MV-4-11 (cell line): ENCODE measurements at places on chromosomes 3 and 15.

- DNase-seq = no peak
These were observed 146.3 kb upstream of the VEPH1 start for GRCh38 chr3:157649511-157649910.

DNA sequence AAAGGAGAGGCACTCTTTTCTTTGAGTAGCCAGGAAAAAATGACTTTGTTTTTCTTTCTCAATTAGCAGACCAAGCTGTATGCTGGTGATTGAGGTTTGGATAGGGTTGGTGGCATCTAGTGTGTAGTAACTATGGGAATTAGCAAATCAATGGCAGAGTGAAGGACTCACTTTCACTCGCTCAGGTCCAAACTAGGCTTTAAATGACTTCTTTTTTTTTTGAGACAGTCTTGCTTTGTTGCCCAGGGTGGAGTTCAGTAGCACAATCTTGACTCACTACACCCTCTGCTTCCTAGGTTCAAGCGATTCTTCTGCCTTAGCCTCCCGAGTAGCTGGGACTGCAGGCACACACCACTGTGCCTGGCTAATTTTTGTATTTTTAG, 35.9 kb downstream of the PRKCI start:
- DNase-seq = no peak

- no peak for DNase-seq
These were observed 4.4 kb upstream of the FOXB1 start for GRCh38 chr15:59999612-60000112.

DNA sequence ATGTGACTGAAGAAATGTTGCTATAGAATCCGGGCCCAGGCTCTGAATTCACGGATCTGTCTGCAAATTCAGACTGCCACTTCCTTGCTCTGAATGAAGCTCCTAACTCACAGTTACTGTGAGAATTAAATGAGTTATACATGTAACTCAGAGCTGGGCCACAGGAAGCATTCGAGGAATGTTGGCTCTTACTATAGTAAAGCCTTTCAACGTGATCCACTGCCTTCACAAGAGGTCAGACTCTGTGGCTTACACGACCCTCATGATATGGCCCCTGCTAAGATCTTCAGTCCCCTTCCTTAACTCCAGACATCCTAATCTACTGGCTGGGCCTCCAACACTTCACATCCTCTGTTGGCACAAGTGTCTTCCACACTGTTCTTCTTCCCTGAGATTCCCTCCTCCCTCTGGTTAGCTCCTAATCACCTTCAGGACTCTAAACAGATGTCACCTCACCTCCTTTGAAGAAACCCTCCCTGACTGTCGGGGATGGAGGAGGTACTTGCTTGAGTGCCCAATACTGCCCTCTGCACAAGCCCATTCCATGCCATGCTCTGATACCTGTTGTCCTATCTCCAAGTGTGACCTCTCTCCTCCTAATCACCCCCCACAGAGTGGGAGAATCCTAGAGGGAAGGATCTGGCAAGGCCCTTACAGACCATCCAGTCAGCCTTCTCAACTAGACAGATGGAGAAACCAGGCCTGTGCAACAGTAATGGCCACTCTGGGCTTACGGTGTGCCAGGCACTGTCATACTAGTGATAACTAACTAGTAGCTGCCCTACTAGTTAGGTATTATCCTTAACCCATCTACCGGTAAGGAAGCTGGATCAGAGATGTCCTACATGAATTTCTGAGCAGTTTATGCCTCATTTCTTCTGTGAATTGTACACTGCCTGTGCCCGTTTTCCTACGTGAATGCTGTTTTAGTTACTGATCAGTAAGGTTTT, 1.3 kb downstream of the ACTR8 start:
- DNase-seq = no peak

DNA sequence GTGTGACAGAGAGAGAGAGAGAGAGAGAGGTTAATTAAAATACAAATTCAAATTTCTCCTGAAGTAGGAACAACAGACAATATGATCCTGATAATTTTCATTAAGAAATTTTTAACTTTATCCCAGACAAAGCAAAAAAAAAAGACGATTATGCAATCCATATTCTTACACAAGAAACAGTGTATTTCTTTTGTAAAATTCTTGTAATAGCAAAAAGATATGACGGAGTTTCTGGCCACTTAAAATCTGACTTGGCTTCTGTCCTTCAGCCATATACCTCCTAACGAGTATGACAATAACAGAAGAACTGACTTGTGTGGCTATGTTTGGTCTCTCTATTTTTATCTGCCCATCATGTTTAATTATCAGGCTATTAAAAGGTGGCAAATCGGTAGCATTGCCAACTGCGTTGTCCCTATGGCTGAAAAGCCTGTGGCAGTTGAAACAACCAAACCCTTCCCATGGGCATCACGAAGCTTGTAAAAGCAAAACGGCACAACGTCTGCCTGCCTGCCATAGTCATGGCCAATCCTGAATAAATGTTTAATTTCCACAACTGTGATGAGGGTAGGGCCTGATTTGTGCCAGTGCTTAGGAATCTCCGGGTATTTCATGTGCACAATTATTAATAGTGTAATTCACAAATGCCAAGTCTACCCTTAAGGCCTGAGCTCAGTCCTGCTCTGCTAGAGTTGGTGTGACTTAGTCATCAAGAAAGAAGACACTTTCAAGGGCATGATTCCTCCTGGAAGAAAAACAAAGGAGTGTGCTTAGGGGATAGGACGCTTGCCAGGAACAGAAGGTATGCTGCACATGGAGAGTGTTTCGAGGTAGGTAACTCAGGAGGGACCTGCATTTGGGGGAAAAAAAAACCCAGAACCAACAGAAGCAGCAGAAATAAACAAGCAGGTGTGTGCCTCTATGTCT, 1090.2 kb downstream of the FHIT start:
- no peak for DNase-seq

DNA sequence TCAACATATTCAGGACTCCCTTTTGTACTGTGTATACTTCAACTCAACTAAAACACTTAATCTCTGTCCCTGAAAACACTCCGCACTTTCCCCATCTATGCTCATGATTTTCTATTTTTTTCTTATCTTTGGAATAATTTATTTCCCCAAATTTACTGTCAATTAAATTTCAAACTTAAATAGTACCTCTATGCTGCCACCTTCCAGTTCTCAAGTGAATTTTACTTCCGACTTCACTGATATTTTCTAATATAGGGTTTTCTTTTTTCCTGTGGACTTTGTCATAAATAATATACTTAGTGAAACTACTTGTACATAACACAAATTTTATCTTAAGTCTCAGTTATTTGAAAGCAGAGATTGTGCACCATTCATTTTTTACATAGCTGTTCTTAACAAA, 1303.3 kb downstream of the OTOL1 start:
- DNase-seq = no peak

GRCh38 chr3:97765336-97765735, 778 bp downstream of the ARL6 start:
- no peak for DNase-seq

DNA sequence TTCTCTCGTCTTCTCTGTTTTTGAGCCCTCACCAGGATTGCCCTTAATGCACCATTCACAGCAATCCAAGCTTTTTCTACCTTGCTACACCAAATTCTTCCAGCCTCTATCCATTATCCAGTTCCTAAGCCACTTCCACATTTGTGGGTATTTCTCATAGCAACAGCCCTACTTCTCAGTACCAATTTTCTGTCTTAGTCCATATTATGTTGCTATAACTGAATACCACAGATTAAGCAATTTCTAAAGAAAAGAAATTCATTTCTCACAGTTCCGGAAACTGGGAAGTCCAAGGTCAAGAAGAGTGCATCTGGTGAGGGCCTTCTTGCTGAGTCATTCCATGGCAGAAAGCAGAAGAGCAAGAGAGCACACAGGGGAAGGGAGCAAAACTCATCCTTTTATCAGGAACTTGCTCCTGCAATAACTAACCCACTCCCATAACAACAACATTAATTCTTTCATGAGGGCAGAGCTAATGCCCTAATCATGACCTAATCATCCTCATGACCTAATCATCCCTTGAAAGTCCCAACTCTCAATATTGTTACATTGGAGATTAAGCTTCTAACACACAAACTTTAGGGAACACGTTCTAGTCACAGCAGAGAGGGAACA, 9.7 kb upstream of the EIF1B start:
- DNase-seq = peak; percentile 99

GRCh38 chr3:128541246-128541645, 48.2 kb upstream of the GATA2 start:
- no peak for DNase-seq

- no peak for DNase-seq
These were observed 466.0 kb upstream of the THBS1 start for GRCh38 chr15:39114690-39115378.

- no peak for DNase-seq
These were observed 55.7 kb upstream of the APEH start for GRCh38 chr3:49618412-49618811.

DNA sequence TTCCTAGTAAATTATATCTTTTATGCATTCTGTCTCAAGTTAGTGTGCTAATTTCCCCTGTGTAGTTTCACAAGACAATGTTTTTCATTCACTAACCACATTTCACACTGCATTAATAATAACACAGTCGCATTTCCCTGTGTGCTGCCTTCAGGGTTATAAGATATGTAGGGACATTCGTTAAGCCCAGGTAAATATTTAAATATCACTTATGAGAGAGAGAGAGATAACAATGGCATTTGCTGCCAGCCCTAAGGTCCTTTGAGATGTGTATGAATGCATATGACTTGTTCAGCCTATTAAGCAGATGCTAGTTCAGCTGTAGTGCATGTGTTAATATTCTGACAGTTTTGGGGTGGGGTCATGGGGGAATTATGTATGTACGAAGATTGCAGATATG, 876.7 kb downstream of the NAALADL2 start:
- DNase-seq = no peak

GRCh38 chr3:188432802-188433520, 279.0 kb downstream of the LPP start:
- DNase-seq = peak; percentile 60

GRCh38 chr15:100686021-100686724, 83.8 kb downstream of the ASB7 start:
- no peak for DNase-seq

GRCh38 chr3:67883766-67884165, 229.4 kb upstream of the SUCLG2 start:
- DNase-seq = no peak

DNA sequence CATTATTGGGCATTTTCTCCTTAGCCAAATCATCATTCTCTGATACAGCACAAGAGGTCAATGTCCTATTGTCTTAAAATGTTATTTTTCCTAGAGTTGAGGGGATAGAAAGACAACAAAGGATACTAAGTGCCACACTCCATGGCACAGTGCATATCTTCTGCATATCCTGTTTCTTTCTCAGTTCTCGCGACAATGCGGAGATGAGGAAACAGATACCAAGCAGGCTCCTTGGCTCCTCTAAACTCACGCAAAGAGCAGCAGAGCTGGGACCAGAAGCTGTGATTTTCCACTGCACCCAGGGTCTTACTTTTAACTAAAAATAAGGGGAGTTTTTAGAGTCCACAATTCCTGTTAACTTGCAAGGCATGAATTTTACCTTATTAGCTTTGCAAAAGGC, 10.5 kb upstream of the VGLL4 start:
- no peak for DNase-seq

GRCh38 chr15:54119051-54119450, 140.8 kb downstream of the UNC13C start:
- peak; percentile 38 for DNase-seq

DNA sequence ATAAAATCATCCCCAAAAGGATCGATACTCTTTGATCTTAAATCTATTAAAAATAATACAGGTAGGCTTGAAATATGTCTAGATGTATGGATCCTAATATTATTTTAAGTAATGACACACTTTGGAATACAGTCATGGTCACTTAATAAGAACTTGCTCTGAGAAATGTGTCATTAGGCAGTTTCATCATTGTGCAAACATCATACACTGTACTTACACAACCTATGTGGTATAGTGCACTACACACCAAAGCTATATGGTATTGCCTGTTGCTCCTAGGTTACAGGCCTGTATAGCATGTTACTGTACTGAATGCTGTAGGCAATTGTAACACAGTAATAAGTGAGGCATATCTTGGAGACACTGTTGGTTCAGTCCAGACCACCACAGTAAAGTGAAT, 307.1 kb downstream of the RAP2B start:
- peak; percentile 9 for DNase-seq
